Activated effector memory CD4-positive, alpha-beta T cell treated with anti-CD3 and anti-CD28 coated beads, Interleukin-2, amount 50 U/mL, for 16 hours (primary cell): ENCODE measurements at places on chromosomes 7 and 10.

- no peak for DNase-seq
Measured at GRCh38 chr7:66725843-66726242, 14.7 kb upstream of the RABGEF1 start.

DNA sequence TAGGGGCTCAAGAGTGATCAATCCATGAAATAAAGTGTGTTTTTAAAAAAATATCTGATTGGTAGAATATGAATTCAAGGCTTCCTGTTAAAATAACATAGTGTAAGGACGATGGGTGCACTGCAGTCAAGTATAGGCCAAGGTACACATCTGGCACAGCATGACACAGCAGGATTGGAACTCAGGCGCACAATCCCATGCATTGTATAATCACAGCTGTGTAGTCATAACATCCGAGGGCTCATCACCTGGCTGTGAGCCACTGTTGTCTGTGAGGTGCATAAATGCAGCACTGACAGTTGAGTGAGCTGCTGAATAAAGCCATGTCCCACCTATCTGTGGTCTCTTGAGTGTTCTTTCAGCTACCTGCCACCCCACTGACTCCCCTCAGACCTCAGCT is 142.3 kb upstream of the HPS1 start:
- DNase-seq: no peak

DNA sequence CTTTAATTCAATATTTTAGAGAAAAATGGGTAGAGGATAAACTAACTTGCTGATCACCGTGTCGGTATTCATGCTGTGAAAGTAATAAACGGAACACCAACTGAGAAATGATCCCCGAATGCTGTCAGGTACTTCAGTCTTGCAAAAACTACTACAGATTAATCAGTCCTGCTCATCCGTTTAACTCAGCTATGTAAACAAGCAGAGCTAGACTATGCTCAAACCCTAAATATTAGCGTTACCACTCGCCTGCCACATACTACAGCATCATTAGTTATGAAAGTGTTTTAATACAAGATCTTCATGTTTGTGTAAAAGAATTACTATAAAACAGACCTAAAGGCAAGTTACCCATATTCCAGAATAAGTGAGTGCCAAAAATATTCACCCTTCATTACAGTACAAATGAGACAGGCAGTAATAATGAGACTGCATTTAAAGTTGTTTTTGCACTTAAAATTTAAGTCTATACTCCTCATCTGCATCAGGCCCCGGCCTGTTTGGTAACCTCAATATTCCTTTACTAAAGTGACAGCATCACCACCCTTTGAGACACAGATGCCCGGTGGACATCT is 952 bp downstream of the DNMBP start:
- no peak for DNase-seq

DNA sequence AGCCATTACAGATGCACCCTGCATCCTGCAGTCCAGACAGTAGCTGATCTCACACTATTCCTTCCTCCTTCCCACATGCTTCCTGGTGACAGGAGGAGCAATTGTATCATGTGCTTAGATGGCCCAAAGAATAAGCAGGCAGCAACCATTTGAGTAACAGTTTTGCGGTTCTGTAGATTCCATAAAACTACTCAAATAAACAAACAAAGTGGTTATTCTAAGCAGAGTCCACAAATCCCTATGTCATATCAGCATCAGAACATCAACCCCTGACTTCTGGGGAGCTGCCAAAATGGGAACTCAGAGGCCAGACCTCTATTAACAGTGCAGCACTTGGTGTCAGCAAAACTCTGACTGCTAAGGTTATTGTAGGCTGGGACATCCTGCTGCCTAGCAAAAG is 226.0 kb downstream of the SORCS1 start:
- no peak for DNase-seq

GRCh38 chr7:132806834-132807233 is 230.6 kb upstream of the PLXNA4 start:
- DNase-seq: no peak

GRCh38 chr10:24545585-24545984 is 178.1 kb downstream of the ARHGAP21 start:
- DNase-seq: no peak

GRCh38 chr10:80532571-80532970 is 5.1 kb upstream of the SH2D4B start:
- peak; percentile 53 for DNase-seq

GRCh38 chr10:2509081-2509531 is 558.2 kb upstream of the PFKP start:
- no peak for DNase-seq

GRCh38 chr7:75977743-75978142 is 16.7 kb downstream of the TMEM120A start:
- no peak for DNase-seq

- DNase-seq: peak; percentile 60
Measured at GRCh38 chr7:157526005-157526912, 189.5 kb downstream of the DNAJB6 start.

GRCh38 chr7:42099470-42100155 is 137.4 kb downstream of the GLI3 start:
- no peak for DNase-seq

DNA sequence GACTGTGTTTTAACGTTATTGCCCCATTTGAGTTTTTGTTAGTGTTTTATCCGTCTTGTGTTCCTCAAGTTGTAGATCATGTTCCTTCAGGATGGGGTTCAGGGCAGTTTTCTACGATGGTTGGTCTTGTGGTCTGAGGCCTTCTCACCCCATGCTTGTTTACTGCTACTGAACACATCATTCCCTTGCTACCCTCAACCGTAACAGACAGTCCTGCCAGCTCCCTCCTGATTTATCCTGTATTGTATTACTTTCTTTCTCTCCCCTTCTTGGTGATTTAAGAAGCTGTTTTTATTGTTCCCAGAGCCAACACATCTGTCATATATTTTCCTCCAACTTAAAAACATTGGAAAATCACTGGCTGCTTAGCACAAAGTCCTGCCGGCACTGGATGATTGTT is 719.8 kb downstream of the INHBA start:
- DNase-seq: no peak

GRCh38 chr7:22665923-22666322 is 61.1 kb upstream of the IL6 start:
- DNase-seq: no peak

GRCh38 chr7:99000904-99001465 is 122.7 kb downstream of the TRRAP start:
- no peak for DNase-seq

- DNase-seq: no peak
Measured at GRCh38 chr7:109318136-109318535, 748.5 kb downstream of the DNAJB9 start.

DNA sequence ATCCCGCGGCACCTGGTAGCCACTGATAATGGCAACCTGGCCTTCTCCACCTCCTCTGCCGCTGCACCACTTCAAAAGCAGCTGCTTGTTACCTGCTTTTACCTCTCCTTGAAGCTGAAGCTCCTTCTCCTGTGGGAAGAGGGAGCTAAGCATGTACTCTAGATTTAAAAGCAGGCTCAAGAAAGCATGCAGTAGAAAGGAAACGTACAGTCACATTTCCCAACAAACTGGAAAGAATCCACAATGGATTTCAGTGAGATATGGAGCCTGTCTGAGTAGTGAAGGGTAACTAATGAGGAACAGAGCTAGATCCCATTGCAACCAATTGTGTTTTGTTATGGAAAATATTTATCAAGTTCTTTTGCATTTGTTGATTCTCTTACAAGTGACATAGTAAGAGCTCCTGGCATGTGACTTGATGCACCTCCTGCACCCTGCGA is 457.4 kb upstream of the GALNT17 start:
- DNase-seq: no peak

DNA sequence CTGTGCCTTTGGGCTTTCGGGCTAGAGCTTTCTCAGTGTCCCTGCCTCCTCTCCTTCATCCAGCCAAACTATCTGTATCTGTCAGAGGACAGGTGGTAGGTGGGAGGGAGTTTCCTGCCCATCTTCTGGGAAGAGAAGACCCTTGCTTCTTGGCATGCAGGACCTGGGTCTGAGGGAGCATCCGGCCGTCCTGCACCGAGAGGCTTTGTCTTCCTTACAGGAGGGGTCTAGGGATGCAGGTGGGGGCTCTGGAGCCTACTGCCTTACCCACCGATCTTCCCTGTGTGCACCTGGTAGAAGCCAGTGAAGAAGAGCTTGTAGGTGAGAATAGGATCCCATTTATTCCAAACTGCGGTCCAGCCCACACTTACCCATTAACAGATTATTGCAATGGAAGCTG is 5.8 kb upstream of the KLF6 start:
- DNase-seq: no peak

- peak; percentile 58 for DNase-seq
Measured at GRCh38 chr7:87047-87446, 105.3 kb upstream of the FAM20C start.
